SHP77 (cell line): ENCODE measurements at places on chromosomes 1 and 21.

DNA sequence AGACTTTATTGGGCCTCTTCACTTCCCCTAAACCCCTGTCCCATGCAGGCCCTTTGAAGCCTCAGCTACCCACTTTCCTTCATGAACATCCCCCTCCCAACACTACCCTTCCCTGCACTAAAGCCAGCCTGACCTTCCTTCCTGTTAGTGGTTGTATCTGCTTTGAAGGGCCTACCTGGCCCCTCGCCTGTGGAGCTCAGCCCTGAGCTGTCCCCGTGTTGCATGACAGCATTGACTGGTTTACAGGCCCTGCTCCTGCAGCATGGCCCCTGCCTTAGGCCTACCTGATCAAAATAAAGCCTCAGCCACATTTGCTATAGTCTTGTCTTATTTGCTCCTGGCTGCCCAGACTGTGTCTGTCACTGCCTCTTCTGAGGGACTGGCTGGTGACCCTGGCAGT lies 5.5 kb downstream of the GSTM4 start:
- DNase-seq, result no peak

GRCh38 chr1:205783904-205784303 lies 8.6 kb upstream of the RAB29 start:
- DNase-seq, result no peak

DNA sequence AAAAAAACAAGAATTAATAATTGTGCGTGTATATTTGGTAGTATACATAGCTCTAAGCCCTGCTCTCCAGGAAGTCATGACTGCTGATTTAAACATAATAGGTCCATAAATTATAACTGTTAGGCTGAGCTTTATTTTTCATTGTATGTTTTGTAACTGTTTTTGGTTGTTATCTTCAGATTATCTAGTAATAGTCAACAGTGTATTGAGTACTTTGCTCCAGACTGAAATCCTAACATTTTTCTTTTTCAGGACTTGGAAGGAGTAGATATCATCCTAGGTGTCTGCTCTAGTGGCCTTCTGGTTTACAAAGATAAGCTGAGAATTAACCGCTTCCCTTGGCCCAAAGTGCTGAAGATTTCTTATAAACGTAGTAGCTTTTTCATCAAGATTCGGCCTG lies 90.9 kb downstream of the TMEM200B start:
- no peak for DNase-seq

- DNase-seq, result no peak
Observed at GRCh38 chr1:66303646-66304045, 230.3 kb upstream of the SGIP1 start.

DNA sequence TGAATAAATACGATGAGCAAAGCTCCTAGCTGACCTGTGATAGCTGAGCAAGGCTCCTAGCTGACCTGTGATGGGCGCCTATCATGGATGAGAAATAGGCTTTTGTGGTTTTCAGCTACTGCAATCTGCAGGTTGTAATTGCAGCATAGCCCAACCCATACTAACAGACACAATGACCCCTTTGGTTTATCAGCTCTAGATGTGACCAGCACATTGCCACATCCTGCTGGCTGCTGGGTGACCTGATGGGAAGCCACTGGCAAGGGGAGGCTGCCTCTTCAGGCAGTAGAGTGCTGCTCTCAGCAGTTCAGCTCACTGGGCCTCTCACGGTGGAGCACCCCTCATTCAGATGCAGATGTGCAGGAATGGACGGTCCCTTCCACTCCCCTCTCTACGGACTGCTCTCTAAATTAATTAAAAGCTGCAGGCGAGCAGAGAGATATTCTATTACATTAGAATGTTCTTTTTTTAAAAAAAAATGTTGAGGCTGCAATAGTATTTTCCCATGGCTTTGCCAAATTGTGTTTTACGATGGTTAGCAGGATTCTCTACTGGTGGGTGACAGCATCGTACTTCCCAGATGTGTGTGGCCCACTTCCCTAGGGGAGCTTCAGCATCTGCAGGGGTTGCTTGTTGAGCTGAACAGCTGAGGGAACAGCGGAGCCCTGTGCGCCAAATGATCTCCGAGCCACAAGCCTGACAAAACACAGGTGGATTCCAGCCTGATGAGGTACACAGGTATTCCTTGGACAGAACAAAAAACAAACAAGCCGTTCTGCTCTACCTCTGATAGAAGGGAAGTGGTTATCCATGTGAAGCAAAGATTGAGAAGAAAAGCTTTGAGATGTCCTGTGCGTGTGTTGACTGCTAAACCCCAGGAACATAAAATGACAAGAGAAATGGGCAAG lies 65.0 kb downstream of the SYT6 start:
- DNase-seq, result no peak

DNA sequence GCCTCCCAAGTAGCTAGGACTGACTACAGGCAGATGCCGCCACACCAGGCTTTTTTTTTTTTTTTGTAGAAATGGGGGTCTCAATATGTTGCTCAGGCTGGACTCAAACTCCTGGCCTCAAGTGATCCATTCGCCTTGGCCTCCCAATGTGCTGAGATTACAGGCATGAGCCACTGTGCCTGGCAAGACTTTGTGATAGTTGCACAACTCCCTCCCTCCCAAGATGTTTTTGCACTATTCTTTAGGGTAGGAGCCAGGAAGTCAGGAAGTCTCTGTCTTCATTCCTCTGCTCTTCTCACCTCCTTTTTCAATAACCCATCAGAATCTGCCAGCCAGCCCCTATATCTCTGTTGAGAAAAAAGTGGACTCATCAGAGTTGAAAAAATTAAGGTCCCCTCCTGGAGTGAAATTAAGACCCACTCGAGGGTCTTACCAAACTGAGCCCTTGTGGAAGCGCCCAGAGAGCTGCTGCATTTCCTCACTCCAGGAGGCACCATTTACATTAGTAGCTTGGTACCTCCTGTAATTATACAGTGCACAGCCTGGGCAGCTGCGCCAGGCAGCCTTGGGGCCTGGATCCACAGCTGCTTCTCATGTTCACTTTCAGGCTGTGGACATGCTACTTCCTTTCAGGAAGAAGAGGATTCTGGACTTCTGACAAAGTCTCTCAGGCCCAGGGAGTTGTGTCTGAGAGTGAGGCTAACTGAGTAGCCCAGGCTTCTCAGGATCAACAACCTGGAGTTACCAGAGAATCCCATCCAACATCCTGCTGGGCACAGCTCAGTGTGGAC lies 24.0 kb downstream of the TCEA3 start:
- DNase-seq, result no peak

GRCh38 chr1:14929547-14930246 lies 223.8 kb upstream of the TMEM51 start:
- DNase-seq, result no peak

DNA sequence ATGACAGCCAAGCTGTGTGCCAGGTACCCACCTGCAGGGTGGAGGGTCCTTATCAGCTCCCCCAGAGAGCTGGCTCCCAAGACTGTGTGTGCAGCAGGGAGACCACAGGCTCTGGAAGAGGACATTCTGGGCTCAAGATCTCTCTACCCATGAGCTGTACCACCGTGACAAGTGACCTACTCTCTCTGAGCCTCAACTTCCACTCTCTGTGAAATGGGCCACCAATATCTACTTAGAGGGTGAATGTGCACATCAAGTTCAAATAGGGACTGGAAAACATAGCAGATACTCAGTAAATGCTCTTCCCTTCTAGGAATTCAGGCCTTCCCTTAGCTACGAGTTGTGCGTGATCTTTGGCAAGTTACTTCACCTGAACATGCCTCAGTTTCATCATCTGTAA lies 1.5 kb downstream of the SLC30A2 start:
- DNase-seq, result no peak
